Mesothelial cell of epicardium (in vitro differentiated cells): ENCODE measurements at places on chromosomes 2 and 18. TPM values are rescaled to one million over a fixed set of nuclear protein-coding genes. Genes with fewer than 3 reads are reported as not detected.

- DNase-seq, result no peak
Observed at GRCh38 chr2:195445639-195446038, 211.4 kb upstream of the SLC39A10 start.

DNA sequence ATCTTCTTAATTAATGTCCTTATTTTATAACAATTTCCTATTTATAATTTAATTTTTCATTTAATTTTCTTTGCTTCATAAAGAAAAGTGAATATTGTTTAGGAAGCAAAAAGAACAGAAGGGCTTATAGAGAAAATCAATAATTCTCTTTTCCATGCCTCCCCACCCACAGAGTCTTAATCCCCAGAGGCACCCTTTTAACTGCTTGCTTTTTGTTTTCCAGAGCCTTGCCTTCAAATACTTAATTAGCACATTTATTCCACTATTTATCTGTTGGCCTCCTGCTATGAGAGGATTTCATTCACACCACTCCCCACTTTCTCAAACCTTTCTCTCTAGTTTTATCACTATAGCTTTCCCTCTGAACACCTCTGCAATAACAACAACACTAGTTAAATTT, 373.6 kb downstream of the MBD2 start:
- no peak for DNase-seq

DNA sequence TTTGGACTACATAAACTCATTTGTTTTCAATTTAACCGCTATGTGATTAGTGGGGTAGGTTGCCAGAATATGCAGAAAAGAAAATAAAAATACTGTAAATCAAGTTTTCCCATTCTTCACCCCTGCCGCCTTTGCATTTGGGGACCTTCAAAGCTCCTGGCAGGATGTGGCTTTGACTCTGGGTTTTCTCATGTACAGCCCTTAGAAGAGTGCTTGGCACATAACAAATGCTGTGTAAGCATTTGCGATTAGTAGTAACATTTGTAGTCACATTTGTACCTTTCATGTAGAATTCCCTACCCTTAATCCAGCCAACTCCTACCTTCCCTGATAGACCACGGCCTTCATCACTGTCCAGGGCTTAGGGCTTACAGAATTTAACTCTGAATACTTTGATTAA, 262.6 kb downstream of the MREG start:
- no peak for DNase-seq

- no peak for DNase-seq
Observed at GRCh38 chr18:6207116-6207515, 207.6 kb downstream of the L3MBTL4 start.

- DNase-seq, result peak; percentile 58
Observed at GRCh38 chr2:63058921-63059792, 8.5 kb downstream of the OTX1 start.

DNA sequence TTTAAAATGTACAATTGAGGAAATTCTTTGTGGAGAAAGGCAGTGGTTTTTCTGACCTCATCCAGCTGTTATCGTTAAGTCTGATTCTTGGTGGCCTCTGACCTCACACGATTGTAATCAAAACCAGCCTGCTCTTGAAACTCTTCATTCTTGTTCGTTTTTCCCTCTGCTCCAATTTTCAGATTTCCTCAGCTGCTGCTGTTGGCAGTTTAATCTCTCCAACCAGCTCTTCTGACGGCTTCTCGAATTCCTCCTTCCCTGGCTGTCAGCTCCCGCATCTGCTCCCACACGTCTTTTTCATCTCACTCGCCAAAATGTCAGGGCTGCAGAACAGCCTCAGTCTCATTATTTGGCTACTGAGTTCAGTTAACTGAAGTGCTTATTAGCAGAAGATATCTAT, 136.1 kb downstream of the DCDC2C start:
- no peak for DNase-seq

DNA sequence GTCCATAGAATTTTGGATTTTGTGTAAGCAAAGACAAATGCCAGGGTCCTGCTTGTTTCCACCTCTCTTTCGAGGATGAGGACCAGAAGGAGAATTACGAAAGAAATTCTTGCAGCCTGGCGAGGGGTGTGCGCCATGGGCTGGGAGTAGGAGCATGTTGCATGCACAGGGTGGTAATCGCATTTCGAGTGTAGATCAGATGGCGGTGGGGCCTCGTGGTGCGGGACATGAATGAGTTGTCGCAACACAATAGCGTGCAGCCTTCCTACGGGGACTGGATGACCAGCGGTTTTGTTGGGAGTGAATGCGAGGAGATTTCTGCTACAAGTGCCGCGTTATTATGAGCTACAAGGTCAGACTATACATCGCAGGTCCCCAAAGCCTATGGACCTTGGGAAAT, 4.2 kb upstream of the EN1 start:
- DNase-seq, result no peak

Gene KCNF1
- total RNA-seq, result 0.72 to 0.93 TPM (median 0.83 TPM) in 3 replicates

Gene EFEMP1
- 38.1 to 42.8 TPM (median 41.6 TPM) in 3 replicates for total RNA-seq

Gene PLA2R1
- total RNA-seq, result 14.4 to 15.0 TPM (median 14.8 TPM) in 3 replicates

Gene MYO7B
- total RNA-seq, result 0.04 to 0.55 TPM (median 0.25 TPM) in 3 replicates

Gene KATNAL2
- total RNA-seq, result 7.0 to 8.9 TPM (median 8.9 TPM) in 3 replicates

Gene SAG
- total RNA-seq, result not detected in 3 replicates
